ENCODE measurements at places on chromosomes 3 and 15.

DNA sequence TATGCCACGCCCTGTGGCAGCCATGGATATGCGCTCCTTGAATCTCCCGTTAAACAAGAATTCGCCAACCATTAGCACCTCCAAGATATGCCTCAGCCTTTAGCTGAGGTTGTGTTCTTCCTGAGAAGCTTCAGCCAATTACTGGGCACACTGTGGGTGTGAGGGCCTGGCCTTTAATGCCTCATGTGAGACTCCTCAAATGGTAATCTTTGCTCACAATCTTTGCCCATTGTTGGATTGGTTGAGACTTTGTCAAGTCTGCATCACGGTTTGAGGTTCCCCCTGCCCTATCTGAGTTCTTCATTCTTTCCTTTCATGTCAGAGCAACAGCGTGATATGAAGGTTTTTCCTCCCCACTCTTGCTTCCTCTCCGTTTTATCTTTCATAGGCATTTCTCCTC is 108.1 kb upstream of the CCDC54 start:
- DNase-seq = no peak

DNA sequence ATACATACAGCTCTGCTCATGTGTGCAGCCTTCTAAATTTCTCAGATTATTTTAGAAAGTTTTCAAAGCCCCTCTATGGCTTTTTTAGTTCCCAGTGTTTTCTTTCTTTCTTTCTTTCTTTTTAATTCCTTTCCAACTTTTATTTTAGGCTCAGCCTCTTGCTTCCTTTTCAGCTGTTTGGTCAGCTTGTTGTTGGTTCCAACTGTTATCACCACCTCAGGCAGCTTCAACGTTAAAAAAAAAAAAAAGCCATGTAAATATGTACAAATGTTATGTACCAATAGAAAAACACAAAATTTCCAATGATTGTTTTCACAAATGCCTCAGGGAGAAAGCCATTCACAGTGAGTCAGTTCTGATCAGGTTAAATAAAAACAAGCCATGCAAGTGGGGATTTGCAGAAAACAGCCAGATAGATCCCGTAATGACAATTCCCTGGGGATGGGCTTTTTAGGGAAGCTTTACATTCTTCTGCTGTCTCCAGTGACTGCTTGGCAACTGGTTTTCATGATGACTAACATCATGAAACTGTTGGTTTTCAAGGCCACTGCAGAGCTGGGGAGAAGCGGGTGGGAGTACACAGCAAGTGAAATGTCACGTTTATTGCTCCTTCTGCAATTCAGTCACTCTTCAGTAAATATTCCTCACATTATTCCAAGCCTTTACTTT is 908.4 kb downstream of the EPHA3 start:
- no peak for DNase-seq

DNA sequence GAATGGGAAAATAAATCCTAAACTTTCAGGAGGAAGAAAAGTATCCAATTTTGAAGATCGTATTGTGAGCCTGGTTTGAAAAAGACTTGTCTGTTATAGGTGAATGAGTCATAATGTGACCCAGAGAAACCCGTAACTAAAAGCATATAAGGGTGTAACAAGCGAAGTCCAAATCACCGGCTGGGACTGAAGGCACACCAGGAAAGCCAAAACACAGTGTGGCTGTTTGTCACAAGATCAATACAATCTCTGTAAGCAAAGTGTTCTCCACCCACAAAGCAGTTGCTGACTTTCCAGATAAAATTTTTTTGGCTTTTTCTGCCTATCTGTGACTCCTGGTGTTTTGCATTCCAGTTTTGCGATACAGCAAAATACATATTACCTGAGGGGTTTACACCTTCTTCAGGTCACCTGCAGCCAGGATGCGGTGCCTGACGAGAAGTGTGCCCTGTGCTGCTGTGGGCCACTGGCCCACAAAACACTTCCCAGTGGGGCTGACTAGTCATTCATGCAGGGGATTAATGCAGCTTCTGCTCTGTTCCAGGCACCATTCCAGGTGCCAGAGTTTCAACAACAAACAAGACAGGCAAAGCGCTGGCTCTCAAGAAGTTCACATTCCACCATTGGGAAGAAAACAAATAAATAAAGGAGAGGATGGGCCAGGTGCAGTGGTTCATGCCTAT is 14.4 kb downstream of the HES1 start:
- DNase-seq = no peak

DNA sequence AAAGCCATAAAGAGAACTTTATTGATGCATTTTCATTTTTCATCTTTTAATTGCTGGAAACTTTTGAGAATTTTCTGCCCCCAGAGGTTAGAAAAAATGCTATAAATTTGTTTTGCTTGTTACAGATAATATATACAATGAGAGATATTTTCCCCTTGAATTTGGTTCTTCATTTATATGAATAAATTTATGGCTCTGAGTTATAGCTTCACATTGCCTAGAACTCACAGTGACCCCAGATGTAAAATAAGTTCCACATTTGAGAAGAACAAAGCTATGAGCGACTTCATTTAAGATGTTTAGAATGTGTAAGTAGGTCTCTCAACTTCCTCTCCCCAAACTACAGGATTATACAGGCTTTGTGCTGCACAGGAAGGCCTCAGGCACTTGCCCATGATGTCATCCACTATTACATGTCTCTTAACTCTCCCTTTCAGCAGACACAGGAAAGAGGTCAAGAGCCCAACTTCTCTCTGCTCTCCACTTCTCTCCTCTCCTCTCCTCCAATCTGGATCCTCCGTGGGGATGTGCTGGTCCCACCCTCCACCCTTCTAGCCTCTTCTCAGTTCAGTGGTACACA is 92.8 kb downstream of the DUT start:
- peak; percentile 81 for DNase-seq

- DNase-seq = no peak
These were observed 767.0 kb downstream of the TUSC7 start for GRCh38 chr3:117476572-117476971.

GRCh38 chr15:74454764-74455500 is 6.0 kb downstream of the UBL7 start:
- DNase-seq = no peak

- no peak for DNase-seq
These were observed 355.7 kb upstream of the TBL1XR1 start for GRCh38 chr3:177553012-177553411.

GRCh38 chr3:187072511-187072910 is 66.8 kb downstream of the RPL39L start:
- DNase-seq = no peak

DNA sequence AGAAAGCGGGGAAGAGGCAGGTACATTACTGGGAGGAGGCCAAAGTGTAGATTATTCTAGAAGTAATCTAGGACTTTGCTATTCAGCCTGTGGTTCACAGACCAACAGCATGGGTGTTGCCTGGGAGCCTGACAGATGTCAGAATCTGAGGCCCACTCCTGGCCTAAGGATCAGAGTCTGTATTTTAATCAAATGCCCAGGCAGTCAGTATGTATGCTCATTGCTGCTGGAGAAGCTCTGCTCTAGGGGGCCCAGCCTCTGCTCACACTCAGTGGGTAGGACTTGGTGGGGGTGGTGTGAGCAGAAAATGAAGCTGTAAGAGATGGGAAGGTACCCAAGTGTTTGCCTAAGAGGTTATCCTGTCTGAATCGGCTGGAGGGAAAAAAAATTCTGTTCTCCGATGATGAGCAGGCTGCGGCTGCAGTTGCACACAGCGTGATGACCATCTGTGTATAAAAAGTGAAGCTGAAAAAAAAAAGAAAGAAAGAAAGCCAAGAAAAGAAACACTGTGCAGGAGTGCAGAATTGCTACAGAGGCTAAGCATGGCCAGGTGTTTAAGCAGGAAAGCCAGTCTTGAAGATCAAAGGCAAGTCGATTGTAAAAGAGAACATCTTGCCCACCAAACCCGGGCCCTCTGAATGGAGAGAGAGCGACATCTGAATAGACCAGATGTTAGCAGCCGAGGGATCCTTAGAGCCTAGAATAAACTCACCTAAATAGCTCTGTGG is 65.2 kb downstream of the EIF4E3 start:
- peak; percentile 5 for DNase-seq

- DNase-seq = no peak
These were observed 98.9 kb upstream of the PDZRN3 start for GRCh38 chr3:73723596-73723995.

DNA sequence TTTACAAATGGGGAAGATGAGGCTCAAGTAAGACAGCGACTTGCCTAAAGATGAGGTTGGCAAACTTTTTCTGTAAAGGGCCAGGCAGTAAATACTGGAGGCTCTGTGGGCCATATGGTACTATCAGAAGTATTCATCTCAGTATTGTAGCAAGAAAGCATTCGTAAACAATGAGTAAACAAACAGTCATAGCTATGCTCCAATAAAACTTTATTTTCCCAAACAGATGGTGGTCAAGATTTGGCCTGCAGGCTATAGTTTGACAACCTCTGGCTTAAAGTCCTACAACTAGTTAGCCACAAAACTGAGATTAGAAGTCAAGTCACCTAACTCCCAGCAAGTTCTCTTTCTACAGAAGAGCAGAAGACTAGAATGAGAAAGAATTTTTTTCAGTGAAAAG is 177.0 kb upstream of the NECTIN3 start:
- DNase-seq = peak; percentile 17

DNA sequence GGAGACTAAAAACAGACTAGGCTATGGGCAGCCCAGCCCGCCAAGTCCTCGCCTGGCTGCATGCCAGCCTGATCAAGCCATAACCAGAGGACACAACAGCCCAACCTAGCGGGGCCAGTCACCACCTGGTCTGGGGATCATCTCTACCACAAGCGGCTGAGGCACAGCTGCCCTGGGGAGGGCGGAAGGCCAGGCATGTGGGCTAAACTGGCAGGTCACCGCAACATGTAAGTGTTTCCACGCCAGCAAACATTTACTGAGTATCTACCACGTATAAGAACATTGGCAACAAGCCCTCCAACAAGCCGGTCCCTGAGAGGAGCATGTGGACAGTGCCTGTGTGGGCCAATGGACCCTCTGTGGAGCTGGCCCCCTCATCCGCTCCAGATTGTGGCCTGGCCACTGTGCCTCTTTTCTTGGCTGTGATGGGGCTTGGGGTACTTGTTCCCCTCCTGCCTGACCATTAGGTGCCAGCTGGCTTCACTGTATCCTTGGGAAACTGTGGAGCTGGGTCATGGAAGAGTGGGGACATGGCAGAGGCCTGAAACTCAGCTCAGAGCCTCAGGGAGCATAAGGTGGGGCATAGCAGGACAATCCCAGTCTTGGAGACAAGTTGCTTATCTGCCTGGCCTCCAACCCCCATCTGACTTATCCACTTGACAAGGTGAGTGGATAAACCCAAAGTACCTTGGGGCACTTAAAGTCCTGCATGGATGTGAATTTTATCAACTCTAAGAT is 9.0 kb downstream of the UBXN7 start:
- DNase-seq = no peak

DNA sequence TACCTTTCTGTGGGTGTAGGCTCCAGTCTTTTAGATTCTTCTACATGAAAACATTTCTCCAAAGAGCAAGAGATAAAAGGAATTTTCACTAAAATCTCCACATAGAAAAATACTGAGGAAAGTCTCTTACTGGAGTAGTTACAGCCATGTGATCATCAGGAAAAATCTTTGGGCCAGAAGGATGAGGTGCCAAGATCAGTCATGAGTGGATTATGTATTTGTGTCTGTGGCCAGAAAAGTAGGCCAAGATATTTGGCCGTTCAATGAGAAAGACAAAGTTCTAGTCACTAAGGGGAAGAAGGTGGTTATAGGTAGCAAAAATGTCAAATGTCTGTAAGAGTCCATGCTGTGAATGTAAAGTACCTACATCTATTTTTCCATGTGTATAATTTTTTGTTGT is 339.3 kb downstream of the NSUN3 start:
- no peak for DNase-seq

DNA sequence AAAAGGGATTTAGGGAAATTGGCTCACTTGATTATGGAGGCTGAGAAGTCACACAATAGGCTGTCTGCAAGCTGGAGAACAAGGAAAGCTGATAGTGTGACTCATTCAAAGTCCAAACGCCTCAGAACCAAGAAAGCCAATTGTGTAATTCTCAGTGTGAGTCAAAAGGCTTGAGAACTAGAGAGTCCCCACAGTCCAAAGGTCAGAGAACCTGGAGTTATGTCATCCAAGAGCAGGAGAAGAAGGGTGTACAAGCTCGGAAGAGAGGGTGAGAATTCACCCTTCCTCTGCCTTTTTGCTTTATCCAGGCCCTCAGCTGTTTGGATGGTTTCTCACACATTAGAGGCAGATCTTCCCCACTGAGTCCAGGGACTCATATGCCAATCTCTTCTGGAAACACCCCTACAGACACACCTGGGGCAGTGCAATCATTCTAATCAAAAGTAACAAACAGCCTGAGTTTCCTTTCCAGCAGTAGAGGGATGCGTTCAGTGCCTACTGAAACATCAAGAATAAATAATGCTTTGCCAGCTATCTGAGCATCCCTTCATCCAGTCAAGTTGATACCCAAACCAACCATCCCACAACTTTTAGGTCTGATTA is 271.5 kb downstream of the SATB1 start:
- DNase-seq = peak; percentile 65

DNA sequence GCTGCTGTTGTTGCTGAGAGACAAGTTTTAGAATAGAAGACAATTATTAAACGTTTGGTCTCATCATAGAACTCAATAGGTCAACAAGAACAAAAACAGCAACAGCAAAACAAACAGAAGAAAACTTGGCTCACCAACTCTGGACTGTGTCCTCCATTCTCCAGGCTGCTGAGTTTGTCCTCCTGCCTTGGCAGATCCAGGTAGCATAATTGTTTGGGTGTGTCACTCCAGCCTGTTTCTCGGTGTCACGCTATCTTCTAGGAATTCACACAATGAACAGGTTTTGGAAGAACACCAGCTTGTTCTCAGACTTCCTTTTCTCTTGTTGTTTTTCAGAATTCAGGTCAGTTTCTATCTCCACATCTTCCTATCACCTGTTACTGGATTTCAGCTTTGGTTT is 34.7 kb downstream of the ARRDC4 start:
- no peak for DNase-seq

- DNase-seq = no peak
These were observed 70.2 kb upstream of the STRIT1 start for GRCh38 chr3:155363690-155364070.

GRCh38 chr3:129314386-129315222 is 35.9 kb downstream of the HMCES start:
- peak; percentile 92 for DNase-seq

DNA sequence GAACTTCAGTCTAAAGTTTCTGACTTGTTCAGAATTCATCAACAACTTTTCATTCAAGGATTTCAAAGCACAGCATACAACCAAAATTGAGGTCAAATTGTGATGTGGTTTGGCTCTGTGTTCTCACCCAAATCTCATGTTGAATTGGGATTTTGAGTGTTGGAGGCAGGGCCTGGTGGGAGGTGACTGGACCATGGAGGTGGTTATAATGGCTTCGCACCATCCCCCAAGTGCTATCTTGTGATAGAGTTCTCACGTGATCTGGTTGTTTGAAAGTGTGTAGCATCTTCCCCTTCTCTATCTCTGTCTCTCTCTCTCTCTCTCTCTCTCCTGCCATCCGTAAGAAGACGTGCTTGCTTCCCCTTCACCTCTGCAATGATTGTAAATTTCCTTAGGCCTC is 19.6 kb upstream of the SUCLG2 start:
- no peak for DNase-seq
